NCI-H82 (cell line): ENCODE measurements at places on chromosomes 11 and 22.

DNA sequence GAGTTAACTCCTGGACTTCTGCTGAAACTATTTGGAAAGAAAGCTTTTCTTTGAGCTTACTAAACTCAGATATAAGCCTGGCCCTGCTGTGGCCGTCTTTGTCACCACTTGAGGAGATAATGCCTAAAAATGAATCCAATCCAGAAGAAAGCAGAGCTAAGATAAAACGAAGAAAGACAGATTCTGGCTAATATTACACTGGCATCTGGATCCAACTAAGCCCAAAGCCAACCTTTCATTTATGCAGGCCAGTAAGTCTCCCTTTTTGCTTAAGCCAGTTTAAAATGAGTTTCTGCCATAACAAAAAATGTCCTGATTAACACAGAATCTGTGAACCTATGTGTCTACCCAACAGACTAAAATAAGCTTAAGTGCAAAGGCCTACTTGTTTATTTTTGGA, 34.5 kb downstream of the PIK3C2A start:
- no peak for DNase-seq

GRCh38 chr11:129955282-129955681, 47.4 kb downstream of the PRDM10 start:
- no peak for DNase-seq

GRCh38 chr22:49883294-49883640, 29.6 kb downstream of the ZBED4 start:
- no peak for DNase-seq

DNA sequence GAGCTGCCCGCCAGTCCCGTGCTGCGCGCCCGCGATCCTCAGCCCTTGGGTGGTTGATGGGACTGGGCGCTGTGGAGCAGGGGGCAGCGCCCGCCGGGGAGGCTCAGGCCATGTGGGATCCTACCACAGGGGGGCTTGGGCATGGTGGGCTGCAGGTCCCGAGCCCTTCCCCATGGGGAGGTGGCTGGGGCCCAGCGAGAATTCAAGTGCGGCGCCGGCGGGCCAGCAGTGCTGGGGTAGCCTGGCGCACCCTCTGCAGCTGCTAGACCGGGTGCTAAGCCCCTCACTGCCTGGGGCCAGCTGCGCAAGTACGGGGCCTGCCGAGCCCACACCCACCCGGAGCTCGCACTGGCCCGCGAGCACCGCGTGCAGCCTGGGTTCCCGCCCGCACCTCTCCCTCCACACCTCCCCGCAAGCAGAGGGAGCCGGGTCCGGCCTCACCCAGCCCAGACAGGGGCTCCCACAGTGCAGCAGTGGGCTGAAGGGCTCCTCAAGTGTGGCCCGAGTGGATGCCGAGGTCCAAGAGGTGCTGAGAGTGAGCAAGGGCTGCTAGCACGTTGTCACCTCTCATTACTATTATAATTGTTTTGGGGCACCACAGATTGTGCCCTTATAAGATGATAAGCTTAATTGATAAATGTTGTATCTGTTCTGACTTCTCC, 333.2 kb downstream of the CASP12 start:
- no peak for DNase-seq

- no peak for DNase-seq
Observed at GRCh38 chr11:70110538-70111055, 32.5 kb downstream of the ANO1 start.

DNA sequence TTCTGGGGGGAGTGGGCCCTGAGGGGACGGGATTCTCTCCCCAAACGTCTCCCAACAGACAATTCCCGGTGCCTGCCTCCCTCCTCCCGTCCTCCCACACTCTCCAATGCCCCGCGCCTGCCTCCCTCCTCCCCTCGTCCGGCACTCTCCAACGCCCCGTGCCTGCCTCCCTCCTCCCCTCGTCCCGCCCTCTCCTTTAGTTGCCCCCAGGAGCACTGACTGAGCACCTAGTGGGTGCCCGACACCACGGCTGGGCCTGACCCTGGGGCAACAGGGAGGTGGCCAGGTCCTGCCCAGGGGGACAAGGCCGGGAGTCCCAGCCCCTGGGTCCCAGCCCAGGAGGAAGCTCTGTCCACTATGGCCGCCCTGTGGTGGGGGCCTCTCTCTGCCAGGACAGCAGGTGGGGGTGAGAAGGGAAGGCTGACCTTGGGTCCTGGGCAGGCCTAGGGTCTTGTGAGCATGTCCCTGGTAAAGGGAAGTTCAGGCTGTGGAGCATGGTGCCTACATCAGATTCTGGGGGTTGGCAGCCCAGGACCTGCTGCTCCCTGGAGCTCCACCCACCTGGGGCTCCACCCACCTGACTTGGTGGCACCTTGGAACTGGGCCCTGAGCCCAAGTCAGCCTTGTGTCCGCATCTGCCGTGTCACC, 942.3 kb downstream of the BRD1 start:
- DNase-seq: no peak

GRCh38 chr11:15783619-15784018, 572.7 kb downstream of the SOX6 start:
- no peak for DNase-seq

DNA sequence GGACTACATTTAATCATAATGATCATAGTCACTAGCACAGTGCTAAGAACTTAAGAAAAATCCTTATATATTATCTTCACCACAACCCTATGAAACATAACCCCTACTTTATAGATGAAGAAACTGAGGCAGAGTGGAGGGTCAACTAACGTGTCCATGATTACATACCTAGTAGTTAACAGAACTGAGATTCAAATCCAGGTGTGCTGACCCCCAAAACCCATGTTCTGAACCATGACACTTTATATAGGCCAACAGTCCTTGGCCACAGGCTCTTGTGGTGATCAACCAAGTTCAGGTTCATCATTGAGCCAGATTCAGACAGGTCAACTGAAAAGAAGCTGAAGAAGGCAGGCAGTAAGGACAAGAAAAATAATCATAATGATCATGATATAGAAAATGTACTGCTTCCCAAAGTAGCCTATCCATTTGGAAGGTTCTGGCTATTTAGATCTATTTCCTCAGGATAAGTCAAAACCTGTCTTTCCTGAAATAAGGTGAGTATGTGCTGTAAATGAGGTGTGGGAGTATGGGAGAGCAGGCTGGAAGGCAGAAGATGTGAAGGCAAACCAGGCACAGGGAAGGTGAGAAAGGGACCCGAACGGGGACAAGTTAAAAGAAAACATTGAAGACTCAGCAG, 39.7 kb downstream of the MAPK1 start:
- no peak for DNase-seq

GRCh38 chr11:12155696-12156095, 45.3 kb downstream of the MICAL2 start:
- no peak for DNase-seq

DNA sequence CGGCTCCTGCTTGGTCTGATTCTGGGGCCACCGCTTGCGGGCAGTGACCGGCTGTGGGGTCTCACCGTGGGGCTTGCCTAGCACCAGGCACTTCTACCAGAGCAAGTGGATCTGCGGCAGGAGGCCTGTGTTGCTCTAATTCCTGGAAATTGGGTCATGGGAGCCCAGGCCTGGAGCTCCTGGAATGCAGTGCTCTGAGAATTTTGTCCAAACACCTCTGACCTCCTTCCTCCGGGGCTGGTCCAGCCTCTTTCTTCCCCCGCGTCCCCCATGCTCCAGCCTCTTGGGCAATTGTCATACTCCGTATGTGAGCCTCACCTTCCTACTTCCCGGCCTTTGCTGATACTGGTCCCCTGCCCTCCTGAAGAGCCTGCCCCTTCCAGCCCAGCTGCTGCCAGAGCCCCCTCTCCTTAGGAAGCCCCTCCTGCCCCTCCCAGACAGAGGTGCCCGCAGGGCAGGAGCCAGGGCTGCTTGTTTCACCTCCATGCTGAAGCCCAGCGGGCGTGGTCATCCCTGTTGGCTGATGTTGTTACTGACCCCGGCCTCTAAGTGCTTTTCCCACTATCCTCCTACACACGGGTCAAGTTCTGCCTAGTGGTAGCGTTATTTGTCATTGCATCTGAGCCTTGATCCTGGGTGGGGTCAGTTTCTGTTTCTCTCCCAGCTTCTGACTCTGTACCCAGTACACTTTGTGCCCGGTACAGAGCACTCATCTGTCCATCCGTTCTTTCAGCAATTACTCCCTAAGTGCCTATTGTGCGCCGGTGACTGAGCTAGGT, 9.6 kb downstream of the MGAT3 start:
- DNase-seq: no peak

DNA sequence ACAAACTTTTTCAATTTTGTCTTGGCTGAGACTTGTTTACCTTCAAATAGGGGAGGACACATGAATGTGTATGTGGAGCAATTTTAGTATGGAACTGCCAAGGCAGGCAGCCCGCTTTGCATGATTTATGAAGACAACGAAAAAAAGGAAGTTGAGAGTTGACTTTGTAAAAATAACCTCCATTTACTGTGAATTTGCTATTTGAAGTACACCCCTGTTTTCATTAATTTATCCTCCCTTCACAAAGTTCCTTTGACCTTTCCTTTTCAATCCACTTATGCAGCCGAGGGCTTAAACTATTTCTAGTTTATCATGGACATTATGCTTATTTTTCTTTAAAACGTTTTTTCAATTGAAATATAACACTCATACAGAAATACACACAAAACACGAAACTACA, 369.6 kb upstream of the CADM1 start:
- DNase-seq: no peak

DNA sequence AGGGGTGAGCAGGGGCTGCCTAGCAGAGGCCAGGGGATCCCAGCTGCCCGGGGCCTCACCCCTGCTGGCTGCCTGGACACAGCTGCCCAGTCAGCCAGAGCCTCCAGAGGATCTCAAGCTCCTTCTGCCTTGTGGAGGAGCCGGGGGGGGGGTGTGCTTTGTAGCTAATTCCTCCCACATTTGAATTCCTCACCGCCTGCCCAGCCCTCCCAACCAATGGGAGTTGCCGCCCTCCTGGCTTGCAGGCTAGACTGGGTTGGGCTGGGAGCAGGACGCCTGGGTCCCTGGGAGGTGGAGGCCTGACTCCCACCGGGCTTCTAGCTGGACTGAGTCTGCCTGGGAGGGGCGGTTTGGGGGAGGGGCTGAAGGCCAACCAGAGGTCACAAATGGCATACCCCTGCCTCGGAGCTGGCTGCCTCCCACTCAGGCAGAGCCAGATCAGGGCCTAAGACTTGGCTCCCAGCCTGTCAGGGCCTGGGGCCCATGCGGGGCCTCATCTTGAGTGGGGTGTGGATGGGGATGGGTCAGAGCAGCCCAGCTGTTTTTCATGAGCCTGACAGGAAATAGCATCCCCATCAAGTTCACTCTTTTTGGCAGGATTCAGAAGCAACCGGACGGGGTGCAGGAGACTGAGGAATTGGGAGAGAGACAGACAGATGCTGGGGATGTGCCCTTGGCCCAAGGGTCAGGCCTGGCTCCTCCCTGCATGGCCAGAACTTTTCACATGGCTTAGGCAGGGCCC, 29.2 kb upstream of the PDE2A start:
- DNase-seq: peak; percentile 33

DNA sequence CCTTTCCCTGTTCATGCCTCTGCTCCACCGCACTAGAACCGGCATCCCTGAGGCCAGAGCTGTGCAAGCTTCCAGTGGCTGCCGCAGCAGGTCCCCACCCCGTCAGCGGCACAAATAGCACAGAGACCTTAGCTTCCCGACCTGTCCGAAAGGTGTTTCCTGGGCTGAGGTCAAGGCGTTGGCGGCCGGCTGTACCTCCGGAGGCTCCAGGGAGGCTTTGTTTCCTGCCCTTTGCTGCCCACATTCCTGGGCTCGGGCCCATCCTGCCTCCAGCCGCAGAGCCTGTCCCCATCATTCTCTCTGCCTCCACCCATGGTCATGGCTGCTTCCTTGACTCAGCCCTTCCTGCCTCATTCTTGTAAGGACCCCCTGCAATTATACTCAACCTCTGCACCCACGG, 31.2 kb downstream of the ARHGAP8 start:
- DNase-seq: no peak

DNA sequence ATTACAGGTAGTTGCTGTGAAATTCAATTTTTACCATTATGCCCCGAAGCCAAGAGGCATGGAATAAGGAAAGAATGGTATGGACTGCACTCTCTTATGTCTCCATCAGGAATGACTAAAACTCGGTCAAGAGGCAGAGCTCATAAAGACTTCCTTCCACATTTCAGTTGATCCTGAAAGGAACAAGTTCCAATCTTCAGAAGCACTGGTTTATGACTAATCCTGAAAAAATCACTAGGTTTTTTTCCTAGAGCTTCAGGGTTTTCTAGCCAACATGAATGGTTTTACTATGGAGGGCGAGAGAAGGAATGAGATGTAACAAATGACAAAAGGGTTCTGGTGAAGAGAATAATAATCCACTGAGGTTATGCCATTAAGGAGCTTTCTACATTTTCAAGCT, 832.2 kb downstream of the NTM start:
- DNase-seq: no peak

DNA sequence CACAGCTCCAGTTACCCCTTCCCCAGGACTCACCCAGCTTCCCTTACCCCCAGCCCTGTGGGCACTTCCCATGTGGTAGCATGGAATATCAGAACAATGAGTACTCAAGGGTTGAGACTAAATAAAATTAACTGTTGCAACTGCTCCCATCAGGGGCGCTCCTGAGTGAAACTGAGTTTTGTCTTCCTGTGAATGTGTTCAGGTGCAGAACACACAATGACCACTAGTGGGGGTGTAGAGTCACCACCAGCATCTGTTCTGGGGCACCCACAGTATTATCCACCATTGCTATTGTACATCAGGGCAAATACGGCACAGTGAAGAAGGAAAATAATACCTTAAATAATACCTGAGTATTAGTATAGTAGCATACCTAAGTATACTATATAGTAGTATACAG, 689.7 kb downstream of the TBC1D22A start:
- DNase-seq: peak; percentile 56

- no peak for DNase-seq
Observed at GRCh38 chr11:19455731-19456130, 215.0 kb upstream of the E2F8 start.

DNA sequence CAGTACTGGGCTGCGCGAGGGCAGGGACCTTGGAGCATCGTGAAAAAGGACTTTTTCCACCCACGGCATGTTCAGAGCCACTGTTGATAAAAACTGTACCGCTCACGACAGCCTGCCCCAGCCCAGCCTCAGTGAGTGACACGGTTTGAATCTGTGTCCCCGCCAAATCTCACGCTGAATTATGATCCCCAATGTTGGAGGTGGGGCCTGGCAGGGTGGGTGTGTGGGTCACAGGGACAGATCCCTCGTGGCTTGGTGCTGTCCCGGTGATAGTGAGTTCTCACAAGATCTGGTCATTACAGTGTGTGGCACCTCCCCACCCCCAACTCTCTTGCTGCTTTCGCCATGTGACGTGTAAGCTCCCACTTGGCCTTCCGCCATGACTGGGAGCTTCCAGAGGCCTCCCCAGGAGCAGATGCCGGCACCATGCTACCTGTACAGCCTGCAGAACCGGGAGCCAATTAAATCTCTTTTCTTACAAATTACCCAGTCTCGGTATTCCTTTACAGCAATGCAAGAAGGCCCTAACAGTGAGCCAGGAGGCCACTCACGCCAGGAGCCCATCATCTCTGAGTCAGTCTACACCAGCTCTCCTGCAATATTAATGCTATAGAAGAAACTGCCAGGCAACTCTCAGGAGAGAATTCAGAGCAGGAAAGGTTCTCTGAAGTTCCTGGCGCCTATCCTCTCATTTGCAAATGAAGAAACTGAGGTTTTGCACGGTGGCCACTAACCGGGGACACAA, 1.3 kb downstream of the TOLLIP start:
- peak; percentile 16 for DNase-seq

GRCh38 chr11:65537620-65538231, 12.8 kb downstream of the SCYL1 start:
- peak; percentile 24 for DNase-seq
